ENCODE measurements at places on chromosomes 16 and 17.

- no peak for DNase-seq
These were observed 4.6 kb downstream of the CCDC102A start for GRCh38 chr16:57531635-57532265.

DNA sequence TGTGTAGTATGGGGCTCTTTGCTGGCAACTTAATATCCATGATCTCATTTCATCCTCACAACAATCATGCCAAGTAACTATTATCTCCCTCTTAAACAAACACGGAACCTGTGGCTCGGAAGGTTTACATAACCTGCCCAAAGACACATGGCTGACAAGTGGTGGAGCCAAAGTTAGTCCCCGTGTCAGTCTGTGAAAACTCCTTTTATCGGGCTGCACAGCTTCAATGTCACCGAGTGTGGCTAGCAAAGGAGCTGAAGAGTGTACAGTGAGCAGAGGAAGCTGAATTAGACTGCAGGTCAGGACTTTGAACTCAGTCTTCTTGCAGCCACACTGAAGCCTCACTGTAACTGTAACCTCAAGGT lies 80.3 kb downstream of the PARN start:
- no peak for DNase-seq

DNA sequence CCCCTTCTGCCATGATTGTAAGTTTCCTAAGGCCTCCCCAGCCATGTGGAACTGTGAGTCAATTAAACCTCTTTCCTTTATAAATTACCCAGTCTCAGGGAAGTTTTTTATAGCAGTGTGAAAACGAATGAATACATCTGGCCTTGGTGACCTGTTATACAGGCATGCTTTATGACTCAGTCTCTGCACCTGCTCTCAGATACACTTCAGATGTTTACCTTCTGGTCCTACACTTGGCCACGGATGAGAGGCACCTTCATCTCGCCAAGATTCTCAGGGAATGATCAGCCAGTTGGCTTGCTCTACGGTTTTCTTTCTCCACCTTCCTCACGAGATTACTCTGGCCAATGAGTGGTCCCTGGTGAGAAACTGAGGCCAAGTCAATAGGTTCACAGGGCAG lies 304.7 kb downstream of the CA10 start:
- no peak for DNase-seq

DNA sequence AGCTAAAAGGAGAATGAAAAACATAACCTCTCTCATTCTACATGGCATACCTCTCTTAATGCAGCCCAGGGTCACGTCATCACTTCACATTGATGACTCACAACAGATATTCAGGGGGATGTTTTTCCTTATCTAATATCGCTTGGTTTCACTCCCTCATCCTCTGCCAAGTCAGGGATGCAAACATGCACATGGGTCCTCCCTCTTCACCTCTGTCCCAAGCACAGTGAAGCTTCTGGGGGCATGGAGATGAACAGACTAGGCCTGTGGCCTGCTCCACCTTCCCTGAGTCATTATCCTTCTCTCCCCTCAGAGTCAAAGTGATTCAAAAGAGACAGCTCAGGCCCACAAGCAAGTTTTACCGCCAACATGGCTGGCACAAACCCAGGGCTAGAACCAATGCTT lies 2.3 kb upstream of the MT2A start:
- DNase-seq = no peak

DNA sequence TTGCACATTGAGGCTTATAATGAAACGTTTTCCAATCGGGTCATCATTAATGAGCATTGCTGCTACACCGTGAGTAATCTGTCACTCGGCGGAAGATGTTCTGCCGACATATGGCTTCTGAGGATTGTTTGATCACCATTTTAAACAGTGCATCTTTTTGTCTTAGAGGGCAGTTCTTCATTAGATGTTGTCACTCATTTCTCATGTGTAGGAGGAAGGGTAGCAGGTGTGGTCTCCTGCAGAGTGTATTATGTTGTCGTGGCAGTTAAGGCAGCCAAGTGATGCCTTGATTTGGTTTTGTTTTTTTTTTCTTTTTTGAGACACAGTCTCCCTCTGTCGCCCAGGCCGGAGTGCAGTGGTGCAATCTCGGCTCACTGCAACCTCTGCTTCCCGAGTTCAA lies 50.5 kb downstream of the SEC14L1 start:
- no peak for DNase-seq

- DNase-seq = no peak
These were observed 25.2 kb downstream of the NME3 start for GRCh38 chr16:1745900-1746692.

- no peak for DNase-seq
These were observed 50.4 kb downstream of the VAT1L start for GRCh38 chr16:77838597-77839255.

GRCh38 chr17:27608328-27609230 lies 22.4 kb upstream of the LGALS9 start:
- DNase-seq = no peak

DNA sequence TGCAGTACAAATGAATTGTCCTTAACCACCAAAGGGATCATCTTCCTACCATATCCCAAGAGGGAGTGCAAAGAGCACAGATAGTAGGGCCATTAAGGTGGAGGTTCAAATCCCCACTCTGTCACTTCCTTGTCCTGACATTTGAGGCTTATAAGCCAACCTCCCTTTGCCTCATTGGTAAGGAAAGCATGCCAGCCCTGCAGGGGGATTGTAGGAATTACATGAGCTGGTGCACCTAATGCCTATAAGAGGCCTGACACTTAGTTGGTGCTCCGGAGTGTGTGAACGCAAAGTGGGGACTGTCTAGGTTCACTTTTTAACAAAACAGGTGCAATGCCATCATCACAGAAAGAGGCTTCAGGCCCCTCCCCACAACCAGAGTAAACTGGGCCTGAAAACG lies 374.4 kb downstream of the SNX29 start:
- DNase-seq = no peak
